ENCODE measurements at places on chromosomes 16 and 17.
A peak's percentile ranks its signal among the peaks of the same experiment; 100 is the strongest.

DNA sequence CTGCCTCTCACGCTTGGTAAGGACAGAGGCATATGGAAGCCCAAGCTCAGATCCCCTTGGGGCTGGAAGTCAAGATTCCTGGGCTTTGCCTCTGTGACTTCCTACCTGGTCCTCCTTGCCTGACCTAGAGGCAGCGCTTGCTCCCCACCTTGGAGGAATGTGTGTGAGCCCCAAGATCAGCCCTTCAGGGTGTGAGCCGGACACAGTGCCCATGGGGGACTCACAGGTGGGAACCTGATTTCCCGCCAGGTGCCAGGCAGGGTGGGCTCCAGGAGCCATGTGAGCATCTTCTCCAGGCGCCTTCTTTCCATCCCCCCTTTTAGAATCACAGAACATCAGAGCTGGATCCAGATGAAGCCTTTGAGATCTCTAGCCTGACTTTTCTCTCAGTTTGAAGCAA lies 10.2 kb downstream of the CD300LG start:
- DNase-seq = no peak

GRCh38 chr16:26391833-26392232 lies 674.9 kb upstream of the C16orf82 start:
- DNase-seq = peak; percentile 44

GRCh38 chr16:89067677-89068443 lies 25.8 kb upstream of the ACSF3 start:
- DNase-seq = no peak

GRCh38 chr17:1582374-1582773 lies 19.8 kb upstream of the PITPNA start:
- no peak for DNase-seq

- peak; percentile 50 for DNase-seq
Measured at GRCh38 chr17:39800540-39800939, 62.8 kb downstream of the GRB7 start.

GRCh38 chr17:49018748-49019147 lies 21.6 kb downstream of the IGF2BP1 start:
- DNase-seq = peak; percentile 68

- DNase-seq = no peak
Measured at GRCh38 chr16:89230255-89230654, 12.8 kb downstream of the ZNF778 start.

DNA sequence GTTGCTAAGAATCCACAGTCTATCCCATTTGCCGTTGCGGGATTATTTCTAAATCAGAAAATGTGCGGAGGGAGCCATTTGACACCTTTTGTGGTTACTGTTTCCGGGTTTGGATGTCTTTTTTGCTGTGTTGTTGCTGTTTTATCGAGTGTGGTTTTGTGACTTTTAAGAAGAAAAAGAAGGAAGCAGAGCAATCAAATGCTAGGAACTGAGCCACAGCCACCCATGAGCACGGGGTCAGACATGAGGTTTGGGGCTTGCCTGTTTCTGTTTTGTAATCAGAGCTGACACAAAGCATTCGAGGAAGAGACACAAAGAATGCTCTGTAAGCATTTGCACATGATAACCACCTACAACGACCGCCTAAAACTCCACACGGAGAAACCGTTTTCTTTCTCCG lies 53.1 kb upstream of the CHMP6 start:
- DNase-seq = no peak

DNA sequence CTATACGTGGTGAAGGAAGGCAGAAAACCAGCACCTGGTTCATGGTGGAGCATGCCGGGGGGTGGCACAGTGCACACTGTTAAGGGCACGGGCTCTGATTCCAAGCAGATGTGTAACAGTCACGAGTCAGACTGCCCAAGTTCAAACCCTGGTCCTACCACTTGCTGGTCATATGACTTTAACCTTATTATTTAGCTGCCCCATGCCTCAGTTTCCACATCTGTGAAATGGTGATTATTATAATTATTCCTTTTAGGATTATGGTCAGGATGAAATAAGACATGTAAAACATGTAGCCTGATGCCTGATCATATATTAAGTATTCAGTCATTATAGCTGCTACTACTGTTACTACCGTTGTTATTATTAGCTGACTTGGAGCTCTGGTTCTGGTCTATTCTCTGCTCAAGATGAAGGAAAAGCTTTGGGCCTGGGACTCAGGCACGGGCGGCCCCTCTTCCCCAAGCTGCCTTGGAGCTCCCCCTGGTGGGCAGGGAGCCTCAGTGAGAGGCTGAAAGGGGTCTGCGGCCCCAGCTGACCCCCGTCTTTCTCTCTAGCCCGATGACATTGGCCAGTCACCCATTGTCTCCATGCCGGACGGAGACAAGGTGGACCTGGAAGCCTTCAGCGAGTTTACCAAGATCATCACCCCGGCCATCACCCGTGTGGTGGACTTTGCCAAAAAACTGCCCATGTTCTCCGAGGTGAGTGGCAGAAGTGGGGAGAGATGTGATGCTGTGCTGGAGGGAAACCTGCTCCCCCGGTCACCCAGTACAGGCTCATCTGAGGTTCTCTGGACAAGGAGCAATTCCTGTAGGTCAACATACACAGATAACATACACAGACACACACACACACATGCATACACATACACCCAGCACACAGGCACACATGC lies 14.0 kb downstream of the NR1D1 start:
- peak; percentile 84 for DNase-seq

GRCh38 chr16:88926374-88926990 lies 50.5 kb downstream of the CBFA2T3 start:
- no peak for DNase-seq

- peak; percentile 77 for DNase-seq
Measured at GRCh38 chr17:50169121-50169764, 3.4 kb downstream of the SGCA start.

- DNase-seq = no peak
Measured at GRCh38 chr17:77227461-77228240, 86.9 kb downstream of the SEC14L1 start.

DNA sequence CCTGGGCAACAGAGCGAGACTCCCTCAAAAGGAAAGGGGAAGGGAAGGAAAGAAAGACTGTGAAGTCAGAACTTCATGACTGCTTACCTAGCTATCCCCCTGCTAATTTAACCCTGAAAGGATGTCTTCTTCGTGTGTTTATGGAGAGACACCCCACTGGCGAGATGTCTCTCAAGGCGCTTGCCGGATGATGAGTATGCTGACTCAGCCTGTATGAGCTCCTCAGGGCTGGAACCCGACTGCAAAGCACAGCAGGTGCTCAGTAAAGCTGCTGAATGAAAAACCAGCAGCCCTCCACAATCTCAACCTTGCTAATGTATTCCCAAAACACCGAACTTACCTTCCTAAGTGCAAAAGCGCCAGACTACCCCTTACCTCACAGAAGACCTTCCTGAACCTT lies 2.3 kb downstream of the ANKFY1 start:
- no peak for DNase-seq

- peak; percentile 4 for DNase-seq
Measured at GRCh38 chr16:14186007-14186794, 115.1 kb downstream of the MRTFB start.

GRCh38 chr17:80212511-80212910 lies 7.6 kb downstream of the SGSH start:
- DNase-seq = no peak

GRCh38 chr17:78714534-78714933 lies 67.5 kb downstream of the CYTH1 start:
- DNase-seq = no peak

DNA sequence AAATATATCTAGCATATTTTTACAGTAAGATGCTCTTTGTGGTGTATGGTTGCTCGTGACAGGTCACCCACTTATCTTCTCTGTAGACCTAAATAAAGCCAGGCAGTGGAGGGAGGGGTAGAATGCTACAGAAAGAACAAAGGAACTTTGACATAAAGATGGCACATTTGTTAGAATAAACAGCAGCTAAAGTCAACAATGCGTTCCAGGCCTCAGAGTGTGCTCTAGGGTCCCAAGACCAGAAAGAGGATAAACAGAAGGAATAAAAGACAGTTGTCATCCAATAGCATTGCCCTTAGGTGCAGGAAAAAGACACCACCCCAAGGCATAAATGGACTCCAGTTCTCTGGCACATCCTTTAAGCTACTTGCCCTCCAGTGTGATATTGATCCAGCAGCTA lies 523.0 kb upstream of the CDH11 start:
- no peak for DNase-seq

DNA sequence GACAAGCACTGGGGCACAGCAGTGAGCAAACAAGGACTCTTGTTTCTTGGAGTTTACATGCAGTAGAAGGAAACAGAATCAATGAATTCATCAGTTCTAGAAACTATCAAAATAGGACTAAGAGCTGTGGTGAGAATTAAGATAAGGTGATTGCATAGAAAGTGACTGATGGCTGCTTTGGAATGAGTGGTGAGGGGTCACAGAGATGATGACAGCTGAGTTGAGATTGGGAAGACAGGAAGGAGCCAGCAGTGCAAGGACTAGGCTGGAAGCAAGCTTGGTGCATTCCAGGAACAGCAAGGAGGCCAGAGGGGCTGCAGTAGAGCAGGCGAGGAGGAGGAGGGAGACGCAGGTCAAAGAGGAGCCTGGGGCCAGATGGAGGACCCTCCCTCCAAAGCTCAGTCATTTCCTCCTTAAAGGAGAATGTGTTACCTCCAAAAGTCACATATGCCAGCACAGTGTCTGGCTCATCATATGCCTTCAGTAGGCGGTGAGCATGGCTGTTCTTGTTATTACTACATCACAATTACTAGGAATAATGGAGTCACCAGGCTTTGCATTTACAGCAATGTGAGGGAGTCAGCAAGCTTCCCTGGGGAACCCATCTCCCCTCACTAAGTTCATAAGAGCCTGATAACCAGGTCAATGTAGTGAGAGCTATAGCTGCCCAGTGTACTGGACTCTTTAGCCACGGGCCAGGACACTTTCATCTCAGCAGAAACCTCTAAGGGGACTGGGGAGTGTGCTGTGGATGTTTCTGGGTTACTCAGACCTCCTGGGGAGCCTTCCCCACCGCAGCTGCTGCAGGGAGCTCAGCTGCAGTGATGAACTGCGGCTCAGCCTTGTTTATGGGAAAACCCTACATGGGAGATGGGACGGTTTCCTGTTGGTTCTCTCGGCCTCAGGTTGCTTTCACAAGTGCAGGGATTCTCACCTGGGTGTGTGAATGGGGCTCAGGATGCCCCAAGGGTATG lies 157.2 kb downstream of the SEC14L1 start:
- no peak for DNase-seq

GRCh38 chr16:69201291-69201690 lies 14.3 kb downstream of the SNTB2 start:
- no peak for DNase-seq

- DNase-seq = no peak
Measured at GRCh38 chr17:35164716-35165115, 17.1 kb downstream of the UNC45B start.

DNA sequence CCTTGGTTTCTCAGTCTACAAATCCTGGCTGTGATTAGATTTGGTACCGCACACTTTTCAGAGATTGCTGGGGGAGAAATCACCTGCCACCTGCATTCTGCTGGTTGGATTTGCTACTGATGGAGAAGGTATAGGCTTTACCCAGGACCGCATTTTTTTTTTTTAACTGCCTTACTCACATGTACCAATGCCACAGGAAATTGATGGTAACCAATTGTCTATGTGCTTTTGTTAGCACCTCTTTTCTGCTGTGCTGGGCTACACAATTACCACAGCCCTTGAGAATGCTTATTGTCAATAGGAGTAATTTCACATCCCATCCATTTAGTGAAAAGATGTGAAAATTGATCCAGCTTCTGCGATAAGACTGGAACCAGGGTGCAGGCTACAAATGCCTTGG lies 74.4 kb upstream of the TANC2 start:
- no peak for DNase-seq

DNA sequence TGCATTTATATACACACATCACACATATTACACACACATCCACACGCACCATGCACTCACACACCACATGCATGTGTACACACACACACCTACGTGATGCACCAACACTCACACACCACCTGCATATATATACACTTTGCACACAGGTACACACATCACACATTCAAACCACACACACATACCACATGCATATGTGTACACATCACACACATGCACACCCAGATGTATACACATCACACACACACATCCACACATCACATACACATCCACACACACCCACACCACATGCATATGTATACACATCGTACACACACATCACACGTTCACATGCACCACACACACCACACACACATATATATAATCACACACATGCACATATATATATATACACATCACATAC lies 281.8 kb downstream of the IRF8 start:
- DNase-seq = no peak

GRCh38 chr17:40110026-40110845 lies 9.8 kb upstream of the NR1D1 start:
- peak; percentile 52 for DNase-seq

GRCh38 chr17:13355054-13355453 lies 246.7 kb downstream of the HS3ST3A1 start:
- DNase-seq = no peak

DNA sequence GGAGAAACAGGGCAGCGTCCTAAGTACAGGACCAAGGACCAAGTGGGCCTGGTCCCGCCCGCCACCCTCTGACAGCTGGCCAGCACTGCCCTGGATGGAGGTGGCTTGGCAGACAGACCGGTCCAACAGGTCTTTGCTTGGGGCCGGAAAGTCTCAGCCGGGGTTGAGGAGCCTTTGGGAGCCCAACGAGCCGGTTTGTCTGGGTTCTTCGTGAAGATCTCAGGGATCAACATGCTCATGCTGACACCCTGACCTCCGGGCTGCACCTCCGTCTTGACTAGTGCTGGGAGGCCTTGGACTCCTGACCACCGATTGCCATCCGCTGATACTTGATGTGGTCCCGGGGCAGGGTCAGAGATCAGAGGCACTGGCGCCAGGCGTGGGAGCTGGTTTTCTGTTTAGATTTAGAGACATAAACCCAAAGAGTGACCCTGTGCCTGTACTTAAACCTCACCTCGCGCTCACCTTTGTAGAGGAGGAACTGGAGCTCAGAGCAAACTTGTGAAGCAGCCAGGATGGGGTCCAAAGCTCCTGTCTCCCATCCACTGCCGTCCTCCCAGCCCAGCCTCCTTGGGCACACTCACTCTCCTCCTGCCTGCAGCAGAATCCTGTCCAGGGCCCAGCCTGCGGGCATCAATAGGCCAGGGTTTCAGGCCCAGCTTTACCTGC lies 92.1 kb upstream of the GSE1 start:
- no peak for DNase-seq

- DNase-seq = no peak
Measured at GRCh38 chr16:26386096-26386495, 680.6 kb upstream of the C16orf82 start.

DNA sequence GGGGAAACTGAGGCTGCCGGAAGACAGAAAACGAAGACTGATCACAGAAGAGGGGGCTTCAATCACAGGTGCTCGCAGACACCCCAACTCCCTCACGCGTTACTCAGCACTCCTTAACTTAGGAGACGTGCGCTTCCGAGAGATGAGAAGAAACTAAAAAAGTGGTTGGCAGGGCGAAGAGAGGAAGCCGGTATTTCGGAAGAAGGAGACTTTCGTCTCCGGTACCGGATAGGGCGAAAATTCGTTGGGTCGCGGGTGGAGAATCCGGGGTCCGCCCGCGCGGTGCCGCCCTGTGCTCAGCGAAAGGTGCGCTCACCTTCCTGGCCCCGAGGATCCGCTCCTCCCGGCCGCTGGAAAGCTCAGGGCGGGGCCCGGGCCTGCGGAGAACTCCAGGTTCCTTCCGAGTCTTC lies 917 bp upstream of the TBX2 start:
- no peak for DNase-seq

- no peak for DNase-seq
Measured at GRCh38 chr16:10805334-10805733, 13.3 kb downstream of the TVP23A start.
